ENCODE measurements at places on chromosomes 7 and 10.

GRCh38 chr10:28558923-28559508 is 26.1 kb downstream of the WAC start:
- DNase-seq = no peak

GRCh38 chr10:103640436-103641181 is 147.1 kb downstream of the NEURL1 start:
- DNase-seq = no peak

DNA sequence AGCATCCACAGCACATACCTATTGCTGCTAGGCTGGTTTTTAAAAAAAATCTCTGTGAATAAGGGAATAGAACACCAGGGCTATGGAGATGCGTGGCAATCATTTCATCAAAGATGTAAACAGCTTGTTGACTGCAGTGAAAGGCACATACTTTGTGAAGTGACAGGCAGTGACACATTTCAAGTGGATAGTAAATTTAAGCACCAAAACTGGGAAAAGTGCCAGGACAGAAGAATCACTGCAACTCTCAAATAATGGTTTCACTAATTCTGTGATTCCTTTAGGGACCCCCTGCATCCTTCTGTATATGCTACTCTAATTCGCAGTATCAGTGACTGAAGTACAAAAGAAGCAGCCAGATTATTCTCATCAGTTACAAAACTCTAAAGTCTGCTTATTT is 145.2 kb upstream of the KLF14 start:
- DNase-seq = no peak

DNA sequence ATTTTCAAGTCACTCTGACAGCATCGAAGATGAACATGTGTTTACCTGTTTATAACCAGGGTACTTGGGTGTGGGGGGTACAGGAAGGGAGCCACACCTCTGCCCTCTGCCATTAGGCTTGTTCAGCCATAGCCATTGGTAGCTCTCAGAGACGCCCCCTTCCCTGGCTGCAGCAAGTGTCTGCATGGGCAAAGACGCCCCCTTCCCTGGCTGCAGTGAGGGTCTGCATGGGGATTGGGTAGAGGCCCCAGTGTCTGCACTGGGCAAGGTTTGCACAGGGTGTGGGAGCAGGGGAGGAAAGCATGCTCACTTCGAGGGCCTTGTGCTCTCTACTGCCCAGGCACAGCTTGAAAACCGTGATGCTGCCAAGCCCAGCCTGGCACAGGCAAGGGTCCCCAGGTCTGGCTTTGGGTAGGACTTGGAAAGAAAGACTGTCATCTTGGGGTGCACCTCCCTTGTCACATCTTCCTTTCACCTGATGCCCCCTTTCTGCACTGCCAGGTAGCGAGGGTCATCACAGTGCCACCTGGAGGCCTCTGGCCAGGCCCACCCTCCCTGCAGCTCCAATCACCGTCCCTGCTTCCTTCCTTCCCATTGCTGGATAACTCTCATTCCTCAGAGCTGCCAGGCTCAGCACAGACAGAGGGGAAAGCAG is 3.7 kb downstream of the TMEM225B start:
- no peak for DNase-seq

Data from amygdala (tissue), 56 donors.